Adipose tissue (tissue), 3 donors: ENCODE measurements at places on chromosomes 7 and 10. TPM values are rescaled to one million over a fixed set of nuclear protein-coding genes. Genes with fewer than 3 reads are reported as not detected.

Gene NME8
- 0.31 TPM for polyA plus RNA-seq

Gene MYL10
- polyA plus RNA-seq = not detected

Gene SMKR1
- polyA plus RNA-seq = 2.0 TPM

Gene CHN2
- polyA plus RNA-seq = 7.8 TPM
